ENCODE measurements at places on chromosomes 4 and X.

GRCh38 chrX:85996555-85996954, 50.8 kb downstream of the CHM start:
- no peak for DNase-seq

DNA sequence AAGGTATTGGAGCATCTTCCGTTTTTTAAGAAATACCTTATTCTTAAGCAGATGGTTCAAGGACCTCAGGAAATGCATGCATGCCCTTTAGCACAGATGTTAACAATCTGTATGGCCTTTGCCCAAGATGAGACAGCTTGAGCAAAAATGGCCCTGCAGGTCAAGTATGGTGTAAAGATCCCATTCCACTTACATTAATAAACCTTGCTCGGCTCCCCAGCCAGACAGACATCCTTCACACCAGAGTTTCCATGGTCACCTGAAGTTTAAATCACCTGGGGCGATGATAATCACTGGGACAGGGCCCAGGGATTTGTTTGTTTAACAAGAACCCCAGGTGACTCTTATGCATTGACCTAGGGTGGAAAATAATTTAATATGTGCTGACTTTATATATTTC, 287.0 kb upstream of the NOCT start:
- DNase-seq, result no peak

- DNase-seq, result no peak
Observed at GRCh38 chr4:53962516-53963225, 101.7 kb downstream of the CHIC2 start.

DNA sequence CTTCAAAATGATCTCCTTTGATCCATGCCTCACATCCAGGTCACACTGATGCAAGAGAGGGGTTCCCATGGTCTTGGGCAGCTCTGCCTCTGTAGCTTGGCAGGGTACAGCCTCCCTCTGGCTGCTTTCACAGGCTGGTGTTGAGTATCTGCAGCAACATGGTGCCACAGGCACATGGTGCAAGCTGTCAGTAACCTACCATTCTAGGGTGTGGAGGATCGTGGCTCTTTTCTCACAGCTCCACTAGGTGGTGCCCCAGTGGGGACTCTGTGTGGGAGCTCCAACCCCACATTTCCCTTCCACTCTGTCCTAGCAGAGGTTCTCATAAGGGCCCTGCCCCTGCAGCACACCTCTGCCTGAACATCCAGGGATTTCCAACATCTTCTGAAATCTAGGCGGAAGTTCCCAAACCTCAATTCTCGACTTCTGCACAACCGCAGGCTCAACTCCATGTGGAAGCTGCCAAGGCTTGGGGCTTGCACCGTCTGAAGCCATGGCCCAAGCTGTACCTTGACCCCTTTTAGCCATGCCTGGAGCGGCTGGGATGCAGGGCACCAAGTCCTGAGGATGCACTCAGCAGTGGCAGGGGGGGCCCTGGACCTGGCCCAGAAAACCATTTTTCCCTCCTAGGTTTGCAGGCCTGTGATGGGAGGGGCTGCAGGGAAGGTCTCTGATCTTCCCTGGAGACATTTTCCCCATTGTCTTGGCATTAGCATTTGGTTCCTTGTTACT, 137.8 kb upstream of the NUDT6 start:
- DNase-seq, result no peak

GRCh38 chrX:13387666-13388494, 68.0 kb upstream of the ATXN3L start:
- no peak for DNase-seq

DNA sequence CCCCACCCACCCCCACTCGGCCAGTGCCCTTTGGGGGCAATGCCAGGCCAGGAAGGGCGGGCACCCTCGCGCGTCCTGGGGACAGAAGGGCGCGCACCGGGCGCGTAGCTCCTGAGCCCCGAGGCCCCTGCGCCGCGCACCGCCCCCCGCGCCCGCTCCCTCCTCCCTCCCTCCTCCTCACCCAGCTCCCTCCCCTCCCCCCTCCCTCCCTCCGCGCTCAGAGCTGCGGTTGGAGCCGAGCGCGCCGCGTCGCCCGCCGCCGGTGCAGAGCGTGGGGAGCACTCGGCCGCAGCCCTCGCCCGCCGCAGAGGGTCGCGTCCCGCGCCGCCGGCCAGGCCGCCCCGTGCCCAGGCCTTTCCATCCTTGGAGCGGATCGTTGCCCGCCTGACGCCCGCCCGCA, at the start of gene ATP2B3:
Gene ATP2B3, plus strand, starts transcription at position 220 of the 400 bp plus-strand sequence. CDS start 18,606 bp downstream, outside the sequence.
- DNase-seq, result no peak

GRCh38 chrX:136745215-136746173, 35.2 kb downstream of the ARHGEF6 start:
- DNase-seq, result no peak

GRCh38 chrX:75989806-75990590, 182.9 kb upstream of the PBDC1 start:
- DNase-seq, result no peak

DNA sequence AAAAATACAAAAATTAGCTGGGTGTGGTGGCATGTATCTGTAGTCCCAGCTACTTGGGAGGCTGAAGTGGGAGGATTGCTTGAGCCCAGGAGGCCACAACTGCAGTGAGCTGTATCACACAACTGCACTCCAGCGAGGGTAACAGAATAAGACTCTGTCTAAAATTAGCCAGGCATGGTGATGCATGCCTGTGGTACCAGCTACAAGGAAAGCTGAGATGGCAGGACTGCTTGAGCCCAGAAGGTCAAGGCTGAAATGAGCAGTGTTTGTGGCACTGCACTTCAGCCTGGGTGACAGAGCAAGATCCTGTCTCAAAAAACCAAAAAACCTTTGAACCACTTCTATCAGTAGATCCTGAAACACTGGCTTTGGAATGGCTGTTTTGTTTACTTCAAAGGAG, 10.2 kb downstream of the GRSF1 start:
- DNase-seq, result no peak

DNA sequence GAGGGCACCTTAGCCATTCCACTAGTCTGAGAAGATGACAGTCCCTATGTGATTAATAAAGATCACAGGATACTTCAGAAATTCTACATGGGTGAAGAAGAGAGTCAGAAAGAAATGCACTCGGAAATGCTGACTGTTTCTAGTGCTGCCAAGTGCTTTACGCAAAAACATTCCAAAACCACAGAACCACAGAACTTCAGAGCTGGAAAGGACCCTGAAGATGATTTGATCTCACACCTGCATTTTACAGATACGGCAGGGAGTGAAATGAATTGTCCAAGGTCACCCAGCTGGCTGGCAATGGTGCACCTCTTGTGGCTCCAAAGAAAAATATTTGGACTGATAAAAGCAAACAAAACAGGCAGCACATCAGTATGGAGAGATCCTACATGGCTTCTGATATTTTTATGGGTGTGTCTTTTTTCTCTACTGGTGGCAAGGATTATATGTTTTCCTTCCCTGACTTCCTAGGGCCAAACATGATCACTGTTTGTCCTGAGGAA, 115.9 kb downstream of the MAML3 start:
- no peak for DNase-seq

- DNase-seq, result peak; percentile 12
Observed at GRCh38 chr4:7539659-7540058, 104.9 kb upstream of the PSAPL1 start.

GRCh38 chr4:75671802-75672421, 1.3 kb downstream of the G3BP2 start:
- no peak for DNase-seq

DNA sequence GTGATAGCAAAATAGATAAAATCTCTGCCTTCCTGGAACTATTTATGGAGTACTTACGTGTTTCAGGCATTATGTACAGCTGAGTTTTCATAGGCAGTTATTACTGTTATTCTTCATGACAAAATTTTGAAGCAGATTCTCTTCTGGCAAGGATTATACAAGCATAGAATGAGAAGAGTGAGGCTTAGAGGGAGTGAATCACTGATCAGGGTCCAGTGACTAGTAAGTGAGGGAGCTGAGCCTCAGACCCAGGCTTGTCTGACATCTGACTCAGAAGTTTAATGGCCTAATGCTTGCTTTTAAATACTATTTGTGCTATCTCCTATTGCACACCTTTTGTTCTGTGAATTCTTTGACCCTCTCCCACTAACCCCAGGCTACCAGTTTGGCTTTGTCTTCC, 110.6 kb downstream of the DTHD1 start:
- no peak for DNase-seq

- DNase-seq, result no peak
Observed at GRCh38 chr4:36385951-36386571, 104.6 kb downstream of the DTHD1 start.

DNA sequence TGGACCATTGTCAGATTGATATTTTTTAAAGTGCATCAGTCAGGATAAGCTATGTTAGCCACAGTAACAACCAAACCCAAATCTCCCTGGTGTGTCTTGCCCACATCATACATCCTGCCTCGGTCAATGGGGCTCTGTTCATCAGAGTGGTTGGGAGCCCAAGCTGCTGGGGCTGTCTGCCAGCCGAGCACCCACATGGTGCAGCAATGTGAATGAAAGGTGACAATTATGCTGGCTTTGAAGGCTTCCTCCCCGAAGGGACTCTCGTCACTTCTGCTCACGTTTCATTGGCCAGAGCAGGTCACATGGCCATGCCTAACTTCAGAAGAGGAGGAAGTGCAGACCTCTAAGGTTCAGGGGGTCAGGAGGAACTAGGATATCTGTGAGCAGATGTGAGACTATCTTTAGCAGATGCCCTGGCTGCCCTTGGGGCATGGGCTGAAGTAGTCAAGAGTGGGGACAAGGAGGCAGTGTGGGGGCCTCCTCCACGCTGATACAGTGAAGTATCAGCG, 1.3 kb upstream of the JAKMIP1 start:
- DNase-seq, result no peak

DNA sequence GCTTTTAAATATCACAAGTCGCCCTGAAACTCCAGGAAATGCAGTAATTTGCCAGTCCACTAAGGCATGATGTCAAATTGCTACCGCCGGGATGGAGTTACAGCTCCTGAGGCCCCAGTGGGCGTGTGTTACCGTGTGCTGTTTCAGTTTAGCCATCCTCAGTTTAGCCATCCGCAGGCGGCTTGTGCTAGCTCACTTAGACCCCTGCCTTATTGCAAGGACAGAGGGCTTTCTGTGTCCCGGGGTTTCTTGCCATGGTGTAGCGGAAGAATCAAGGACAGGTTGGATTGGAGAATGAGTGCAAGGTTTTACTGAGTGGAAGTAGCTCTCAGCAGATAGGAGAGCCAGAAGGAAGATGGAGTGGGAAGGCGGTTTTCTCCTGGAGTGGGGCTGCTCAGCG, 33.8 kb upstream of the LRBA start:
- DNase-seq, result no peak

DNA sequence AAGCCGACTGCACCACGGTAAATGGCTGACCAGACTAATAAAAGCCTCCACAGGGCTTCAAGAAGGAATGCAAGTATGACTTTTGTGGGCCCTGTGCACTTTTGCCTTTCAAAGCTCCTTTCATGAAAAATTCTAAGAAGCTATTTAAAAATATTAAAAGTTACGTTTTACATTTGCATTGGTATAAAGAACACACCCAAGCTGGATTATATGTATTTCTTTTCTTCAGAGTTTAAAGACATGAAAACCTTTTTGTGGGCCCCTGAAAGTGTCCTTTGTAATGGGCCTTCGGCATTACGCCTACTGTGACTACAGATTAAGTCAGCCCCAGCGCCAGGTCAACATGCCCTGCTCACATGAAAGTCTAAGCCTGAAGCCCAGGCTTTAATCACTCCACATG, 20.5 kb upstream of the ASB5 start:
- no peak for DNase-seq

DNA sequence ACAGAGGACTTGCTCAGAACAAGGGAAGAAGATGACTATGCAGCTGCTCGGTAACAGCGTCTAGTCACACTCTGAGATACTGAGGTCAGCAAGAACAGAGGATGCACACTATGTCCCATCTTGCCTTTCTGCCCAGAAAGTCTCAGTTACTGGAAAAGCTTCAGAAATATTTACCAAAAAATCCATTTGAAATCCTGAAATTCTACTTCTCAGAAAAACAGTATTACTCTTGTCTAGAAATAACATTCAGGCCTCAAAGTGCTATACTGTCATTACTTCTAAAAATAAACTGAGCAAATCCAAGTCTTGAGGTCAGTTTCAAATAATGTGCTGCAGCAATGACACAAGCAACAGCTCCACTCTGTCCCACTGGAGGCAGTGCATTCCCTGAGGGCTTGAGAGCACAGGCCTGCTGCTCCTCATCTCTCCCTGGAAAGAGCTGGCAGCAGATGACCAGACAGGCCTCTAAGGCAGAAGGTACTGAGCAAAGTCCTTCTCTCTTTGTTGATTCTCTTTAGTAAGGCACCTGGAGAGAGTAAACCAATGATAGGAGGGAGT, 76.9 kb downstream of the CAMK2D start:
- no peak for DNase-seq

GRCh38 chrX:152937236-152937635, 39.4 kb downstream of the ZNF185 start:
- DNase-seq, result no peak

DNA sequence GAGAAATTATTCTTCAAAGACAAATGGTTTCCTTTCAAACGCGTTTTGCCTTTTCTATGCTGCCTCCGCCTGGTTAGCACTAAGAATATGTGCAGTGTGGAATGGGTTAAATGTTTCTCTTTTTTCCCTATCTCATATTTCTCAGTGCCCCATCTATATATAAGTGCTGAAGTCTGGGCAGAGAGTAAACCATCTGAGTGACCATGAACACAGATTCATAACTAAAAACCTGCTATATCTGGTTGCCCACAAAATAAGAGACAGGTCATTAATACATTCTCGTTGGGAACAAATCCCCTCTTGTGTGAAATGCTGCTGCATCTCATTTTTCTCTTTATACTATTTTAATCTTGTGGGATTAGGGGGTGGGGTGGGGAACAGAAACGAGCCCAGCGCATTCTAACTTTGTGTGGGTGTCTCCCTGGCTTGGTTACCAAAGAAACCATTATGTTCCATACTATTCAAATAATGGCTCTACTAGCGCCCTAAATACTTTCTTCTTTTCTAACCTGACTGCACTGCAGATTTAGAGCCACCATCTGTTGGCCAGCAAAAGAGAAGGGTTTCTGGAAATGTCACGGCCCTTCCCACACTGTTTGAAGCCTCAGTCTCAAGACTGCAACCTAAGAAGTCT, 42.2 kb upstream of the PTCHD1 start:
- no peak for DNase-seq

DNA sequence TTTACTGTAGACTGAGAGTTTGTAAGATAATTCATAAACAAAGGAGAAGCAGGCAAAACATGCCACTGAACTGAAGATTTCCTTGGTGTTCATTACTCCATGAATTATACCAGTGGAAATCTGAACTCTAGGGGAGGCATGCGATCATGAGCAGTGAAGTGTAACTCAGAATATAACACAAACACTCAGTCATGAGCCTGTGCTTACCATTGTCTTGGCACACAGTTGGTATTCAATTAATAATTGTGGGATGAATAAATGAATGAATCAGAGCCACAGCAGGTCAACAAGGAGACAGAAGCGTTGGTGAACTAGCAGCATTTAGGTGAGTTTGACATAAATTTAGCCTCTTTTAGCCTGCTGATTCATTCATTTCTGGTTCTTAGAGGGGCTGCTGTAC, 263.5 kb upstream of the DKK2 start:
- DNase-seq, result no peak

GRCh38 chrX:24659646-24660045, 12.5 kb upstream of the PCYT1B start:
- DNase-seq, result no peak

- no peak for DNase-seq
Observed at GRCh38 chr4:37825968-37826294, 555 bp upstream of the PGM2 start.

All from activated T-helper 9 cell treated with anti-CD3 and anti-CD28 coated beads, Interleukin-2, amount 50 U/mL, for 16 hours (primary cell).